ENCODE measurements at places on chromosomes 6 and 20.

- no peak for DNase-seq
Measured at GRCh38 chr20:37919389-37920040, 16.6 kb downstream of the VSTM2L start.

DNA sequence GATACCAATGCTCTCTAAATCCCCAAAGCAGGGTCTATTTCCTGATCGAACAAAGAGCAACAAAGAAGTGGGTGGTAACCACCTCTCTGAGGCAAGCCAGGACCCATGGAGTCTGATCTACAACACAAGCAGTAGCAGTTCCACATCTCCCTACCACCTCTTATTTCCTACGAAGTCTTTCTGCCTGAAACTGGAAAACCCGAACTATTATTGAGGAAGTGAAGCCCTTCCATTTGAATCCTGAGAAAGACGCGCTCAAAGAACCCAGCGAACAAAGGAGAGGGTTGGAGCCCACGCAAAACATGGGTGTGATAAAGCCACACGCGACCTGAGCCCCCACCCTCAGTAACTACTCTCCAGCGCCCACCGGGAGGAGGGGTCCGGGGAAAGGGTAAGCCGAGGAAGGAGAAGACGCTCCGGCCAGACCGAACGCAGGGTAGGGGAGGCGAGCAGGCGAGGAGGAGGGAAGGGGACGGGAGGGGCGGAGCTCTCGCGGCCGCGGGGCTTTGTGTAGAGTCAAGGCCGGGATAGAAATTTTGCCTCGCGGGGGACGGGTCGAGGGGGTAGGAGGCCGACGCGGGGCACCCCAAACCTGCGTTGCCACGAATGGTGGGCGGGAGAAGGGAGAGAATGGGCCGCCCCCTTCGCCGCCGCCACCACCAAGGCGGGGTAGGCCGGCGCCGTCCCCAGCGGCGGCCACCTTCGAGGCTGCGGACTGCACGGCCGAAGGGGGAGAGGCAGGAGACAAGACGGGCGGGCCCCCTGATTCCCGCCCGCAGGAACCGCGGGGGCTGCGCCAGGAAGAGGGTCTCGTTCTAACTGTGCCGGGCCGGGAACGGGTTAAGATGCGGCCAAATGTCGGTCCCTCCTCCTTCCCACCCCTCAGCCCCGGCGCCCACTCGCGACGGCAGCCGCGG, 802 bp downstream of the HDAC2 start:
- peak; percentile 44 for DNase-seq

GRCh38 chr6:154427446-154427845, 70.8 kb upstream of the IPCEF1 start:
- DNase-seq: no peak

DNA sequence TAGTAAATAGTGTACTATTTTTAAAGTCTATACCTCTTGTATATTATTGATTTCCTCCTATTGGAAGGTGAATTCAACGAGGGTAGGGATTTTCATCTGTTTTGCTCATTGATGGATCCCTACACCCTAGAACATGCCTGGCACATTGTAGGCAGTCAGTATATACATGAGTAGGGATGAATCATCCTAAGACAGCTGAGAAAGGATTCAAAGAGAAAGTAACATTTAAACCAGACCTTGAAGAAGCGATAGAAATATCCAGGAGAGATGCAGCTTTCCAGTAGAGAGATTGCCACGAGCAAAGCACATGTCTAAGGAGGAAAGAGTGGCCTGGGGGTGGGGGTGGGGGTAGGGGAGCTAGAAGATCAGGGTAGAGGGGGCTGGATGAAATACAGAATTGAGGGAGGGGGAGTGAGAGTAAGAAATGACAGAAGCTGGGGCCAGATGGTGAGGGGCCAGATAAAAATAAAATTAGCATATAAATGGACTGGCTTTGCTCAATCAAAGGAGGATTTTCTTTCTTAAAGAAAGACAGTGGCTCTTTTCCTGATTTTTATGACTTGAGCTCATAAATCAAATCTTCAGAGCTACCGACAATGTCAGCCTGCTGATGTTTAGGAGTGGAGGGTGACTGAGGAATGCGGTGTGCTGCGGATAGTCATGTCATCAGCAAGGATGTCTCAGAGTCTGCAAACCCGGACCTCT, 168.2 kb downstream of the SAMD5 start:
- DNase-seq: no peak

GRCh38 chr6:92000112-92000511, 1413.2 kb upstream of the MAP3K7 start:
- DNase-seq: no peak

- no peak for DNase-seq
Measured at GRCh38 chr6:130889423-130889822, 62.2 kb downstream of the SMLR1 start.

DNA sequence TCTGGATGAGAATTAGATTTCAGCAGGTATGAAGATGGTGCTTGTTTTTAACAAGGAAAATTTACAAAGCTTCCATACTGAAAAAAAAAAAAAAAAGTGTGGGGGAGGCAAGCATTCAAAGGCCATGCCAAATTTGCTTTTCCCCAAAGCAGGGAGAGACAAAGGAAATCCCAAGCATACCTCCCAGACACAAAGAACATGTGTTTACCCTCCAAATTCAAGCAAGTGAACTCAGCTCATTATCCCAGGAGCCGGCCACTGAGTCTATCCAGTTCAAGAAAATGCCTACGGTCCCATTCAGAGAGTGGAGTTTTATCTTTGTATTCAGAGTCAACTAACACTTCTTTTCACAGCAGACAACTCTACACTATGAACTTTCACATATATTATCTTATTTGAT, 102.7 kb upstream of the ID4 start:
- no peak for DNase-seq

DNA sequence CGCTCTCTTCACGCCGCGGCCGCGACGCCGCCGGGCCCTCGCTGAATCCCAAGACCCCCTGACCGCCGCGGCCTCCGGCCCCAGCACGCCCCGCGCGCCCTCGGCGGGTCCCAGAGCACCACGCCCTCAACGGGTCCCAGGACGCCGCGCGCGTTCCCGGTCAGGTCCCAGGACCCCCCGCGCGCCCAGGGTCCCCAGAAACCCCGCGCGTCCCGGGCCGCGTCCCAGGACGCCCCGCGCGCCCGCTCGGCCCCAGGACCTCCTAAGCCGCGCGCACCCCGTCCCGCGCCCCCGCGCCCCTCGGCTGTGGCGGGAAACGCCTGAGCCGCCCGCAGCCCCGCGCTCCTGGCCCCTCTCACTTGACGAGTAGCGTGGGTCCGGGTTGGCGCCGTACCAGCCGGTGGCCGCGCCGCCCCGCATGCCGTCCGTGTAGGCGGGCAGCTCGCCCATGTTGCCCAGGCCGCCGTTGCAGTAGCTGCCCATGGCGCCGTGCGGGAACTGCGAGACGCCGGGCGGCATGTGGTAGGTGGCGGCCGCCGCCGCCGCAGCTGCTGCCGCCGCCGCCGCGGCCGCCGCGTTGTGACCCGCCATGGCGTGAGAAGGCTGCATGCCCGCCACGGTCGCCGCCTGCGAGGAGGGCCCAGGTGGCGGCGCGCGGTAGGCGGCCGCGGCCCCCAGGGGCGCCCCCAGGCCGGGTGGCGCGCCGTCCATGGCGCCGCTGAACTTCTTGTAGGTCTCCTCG, 556 bp downstream of the NKX2-4 start:
- DNase-seq: no peak

GRCh38 chr6:150091476-150091875, 22.6 kb upstream of the ULBP3 start:
- DNase-seq: no peak

- DNase-seq: no peak
Measured at GRCh38 chr6:149249370-149250357, 67.8 kb upstream of the TAB2 start.

- DNase-seq: peak; percentile 91
Measured at GRCh38 chr6:56370561-56371211, 123.3 kb upstream of the COL21A1 start.

- DNase-seq: no peak
Measured at GRCh38 chr6:143708889-143709288, 31.1 kb downstream of the PHACTR2 start.

DNA sequence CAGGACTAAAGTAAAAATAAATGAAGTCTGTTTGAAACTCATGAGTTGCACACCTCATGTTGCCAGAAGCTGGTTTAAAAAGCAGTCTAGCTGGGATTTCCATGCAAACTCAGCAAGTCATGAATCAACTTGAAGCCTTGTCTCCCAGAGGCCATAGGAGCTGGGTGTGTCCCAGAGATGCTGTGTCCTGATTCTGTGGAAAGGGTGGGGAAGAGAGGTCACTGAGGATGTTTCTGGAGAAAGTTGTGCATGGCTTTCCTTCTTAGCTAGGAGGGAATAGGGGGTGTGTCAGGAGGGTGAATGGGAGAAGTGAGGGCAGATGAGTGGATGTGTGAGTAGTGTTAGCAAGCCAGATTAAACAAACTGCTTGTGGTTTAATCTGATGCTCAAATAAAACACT, 111.3 kb downstream of the ADAT2 start:
- no peak for DNase-seq

DNA sequence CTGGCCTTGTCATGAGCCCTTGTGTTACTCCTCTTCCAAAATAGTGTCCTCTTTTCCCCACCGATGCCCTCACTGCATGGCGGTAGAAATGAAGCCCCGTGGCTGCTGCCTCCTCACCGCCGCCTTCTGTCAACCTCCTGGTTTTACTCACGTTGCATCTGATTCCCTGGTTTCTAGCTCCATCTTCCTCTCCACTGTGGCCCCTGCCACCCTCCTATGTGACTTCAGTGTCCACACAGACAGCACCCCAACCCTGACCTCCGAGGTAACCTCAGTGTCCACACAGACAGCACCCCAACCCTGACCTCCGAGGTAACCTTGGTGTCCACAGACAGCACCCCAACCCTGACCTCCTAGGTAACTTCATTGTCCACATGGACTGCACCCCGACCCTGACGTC, 122.8 kb upstream of the THBS2 start:
- no peak for DNase-seq

GRCh38 chr20:19886661-19887288, 128.7 kb downstream of the RIN2 start:
- DNase-seq: no peak

DNA sequence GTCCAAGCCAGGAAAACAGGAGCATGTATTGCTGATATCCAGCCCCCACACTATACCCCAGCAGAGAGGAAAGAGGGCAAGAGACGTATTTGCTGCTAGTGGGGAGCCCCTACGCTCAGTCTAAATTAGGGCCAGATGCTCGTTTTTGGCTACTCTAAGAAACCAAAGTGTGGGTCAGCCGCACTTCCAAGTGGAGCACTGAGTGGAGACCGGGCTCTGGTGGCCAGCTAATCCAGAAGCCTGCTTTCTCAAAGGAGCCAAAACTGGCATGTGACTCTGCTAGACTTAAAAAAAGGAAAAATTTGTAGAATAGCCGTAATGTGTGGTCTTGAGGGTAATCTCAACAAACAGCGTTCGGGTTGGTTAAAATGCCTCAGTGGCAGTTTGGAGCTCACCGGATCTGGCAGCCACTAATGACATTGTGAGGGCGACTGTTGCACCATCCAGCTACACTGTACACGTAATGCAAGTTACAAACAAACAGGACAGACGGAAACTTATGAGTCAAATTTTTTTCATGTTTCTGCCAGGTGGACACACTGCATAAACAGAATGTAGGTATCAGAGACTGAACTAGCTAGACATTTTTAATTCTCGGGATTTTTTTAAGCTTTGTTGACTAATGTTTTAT, 230.9 kb downstream of the FOXC1 start:
- DNase-seq: no peak
